ENCODE measurements at places on chromosomes 1 and 21.

GRCh38 chr1:12173631-12174121 lies 6.9 kb downstream of the TNFRSF1B start:
- no peak for DNase-seq

DNA sequence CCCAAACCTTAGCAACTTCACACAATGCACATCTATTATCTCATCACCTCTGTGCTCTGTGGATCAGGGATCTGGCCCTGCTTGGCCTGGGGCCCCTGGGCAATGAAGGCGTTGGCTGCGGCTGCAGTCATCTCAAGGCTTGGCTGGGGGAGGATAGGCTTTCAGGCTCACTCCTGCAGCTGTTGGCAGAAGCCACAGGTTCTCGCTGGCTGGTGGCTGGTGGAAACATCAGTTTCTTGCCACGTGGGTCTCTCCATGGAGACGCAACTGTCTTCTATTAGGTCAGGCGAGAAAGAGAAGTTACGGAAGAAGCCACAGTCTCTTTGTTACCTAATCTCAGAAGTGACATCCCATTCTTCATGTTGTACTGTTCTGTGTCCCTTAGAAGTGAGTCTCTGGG lies 3.6 kb upstream of the NPPA start:
- DNase-seq, result no peak

- DNase-seq, result no peak
Measured at GRCh38 chr1:117985973-117986372, 56.4 kb downstream of the WDR3 start.

DNA sequence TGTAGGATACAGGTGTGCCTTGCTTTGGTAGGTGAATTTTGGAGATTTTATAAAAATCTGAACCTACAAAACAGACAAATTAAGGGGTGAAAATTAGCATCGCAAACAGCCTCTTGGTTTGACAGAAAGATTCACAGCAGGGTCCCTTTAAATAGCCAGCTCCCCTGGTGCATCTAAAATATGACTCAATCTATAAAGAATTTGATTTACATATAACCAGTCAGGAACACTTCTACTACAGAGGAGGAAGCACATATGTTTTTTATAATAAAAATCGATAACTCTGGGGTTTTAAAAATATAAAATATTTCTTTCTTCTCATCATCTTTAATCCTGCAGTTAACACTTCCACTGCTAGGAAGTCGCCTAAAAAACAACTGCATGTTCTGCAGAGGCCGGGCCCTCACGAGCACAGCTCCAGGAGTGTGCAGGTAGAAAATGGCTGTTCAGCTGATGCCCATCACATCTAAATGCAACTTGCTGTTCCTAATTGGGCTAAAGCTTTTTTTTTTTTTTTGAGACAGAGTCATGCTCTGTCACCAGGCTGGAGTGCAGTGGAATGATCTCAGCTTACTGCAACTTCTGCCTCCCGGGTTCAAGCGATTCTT lies 203.4 kb downstream of the HS2ST1 start:
- DNase-seq, result peak; percentile 49

DNA sequence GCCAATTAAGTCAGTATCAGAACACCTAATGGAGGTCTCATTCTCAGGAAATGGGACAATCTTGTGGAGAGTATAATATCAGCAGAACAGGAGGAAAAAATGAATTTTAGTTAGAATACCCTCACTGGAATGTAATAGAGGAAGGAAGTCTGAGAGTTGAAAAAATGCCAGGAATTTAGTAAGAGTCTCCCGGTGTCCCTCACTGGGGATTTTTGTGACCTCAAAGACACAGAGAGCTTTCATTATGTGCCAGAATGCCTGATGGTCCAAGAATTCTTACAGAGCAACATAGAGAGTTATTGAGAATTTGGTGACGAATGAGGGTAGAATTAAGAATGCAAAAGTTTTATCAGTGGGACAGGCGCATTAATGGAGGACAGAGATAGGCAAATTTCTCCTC lies 443.5 kb upstream of the B3GALT2 start:
- peak; percentile 31 for DNase-seq

- no peak for DNase-seq
Measured at GRCh38 chr1:45814776-45815175, 11.4 kb downstream of the MAST2 start.

Data from EL (cell line).